ENCODE measurements at places on chromosomes 12 and 14.
A peak's percentile ranks its signal among the peaks of the same experiment; 100 is the strongest.

DNA sequence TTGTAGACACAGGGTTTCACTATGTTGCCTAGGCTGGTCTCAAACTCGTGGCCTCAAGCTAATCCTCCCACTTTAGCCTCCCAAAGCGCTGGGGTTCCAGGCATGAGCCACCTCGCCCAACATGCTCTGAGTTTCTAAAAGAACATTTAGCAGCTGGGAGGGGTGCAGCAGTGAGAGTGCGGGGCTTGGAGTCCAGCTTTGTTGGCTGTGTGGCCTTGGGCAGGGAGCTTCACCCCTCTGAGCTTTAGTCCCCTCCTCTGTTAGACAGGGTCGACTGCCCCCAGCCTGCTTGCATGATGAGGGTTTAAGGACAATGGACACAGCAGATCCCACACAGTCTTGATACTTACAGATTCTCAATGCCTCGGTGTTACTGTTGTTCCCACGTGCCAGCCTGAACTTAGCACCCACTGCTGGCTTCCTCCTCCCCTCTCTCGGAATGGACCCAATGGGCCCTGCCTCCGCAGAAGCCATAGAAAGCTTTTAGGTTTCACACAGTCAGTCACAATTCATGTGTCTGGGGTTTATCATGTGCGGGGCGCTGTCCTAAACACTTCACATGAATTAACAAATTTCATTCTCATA lies 54.6 kb downstream of the PSMA6 start:
- DNase-seq, result no peak

DNA sequence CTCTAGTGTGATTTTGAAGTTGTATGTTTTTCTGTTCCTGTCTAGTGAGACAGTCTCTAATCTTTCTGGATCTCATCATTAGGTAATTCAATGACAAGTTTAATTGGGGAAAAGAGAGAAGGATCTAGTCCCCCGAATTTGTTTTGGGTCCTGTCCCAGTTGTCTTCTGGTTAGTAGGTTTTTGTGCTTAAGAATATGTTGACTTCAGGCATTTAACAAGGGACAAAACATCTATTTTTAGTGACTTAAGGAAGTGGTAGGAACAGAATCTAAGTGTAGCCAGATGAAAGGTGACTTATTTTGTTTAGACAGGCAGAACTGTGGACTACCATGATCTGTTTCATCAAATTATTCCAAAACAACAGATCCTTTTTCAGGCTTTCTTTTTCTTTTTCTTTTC lies 2.2 kb downstream of the GPATCH2L start:
- DNase-seq, result no peak

- no peak for DNase-seq
Measured at GRCh38 chr12:78898416-78898815, 33.8 kb downstream of the SYT1 start.

GRCh38 chr14:73235531-73236155 lies 1.7 kb upstream of the PAPLN start:
- no peak for DNase-seq

DNA sequence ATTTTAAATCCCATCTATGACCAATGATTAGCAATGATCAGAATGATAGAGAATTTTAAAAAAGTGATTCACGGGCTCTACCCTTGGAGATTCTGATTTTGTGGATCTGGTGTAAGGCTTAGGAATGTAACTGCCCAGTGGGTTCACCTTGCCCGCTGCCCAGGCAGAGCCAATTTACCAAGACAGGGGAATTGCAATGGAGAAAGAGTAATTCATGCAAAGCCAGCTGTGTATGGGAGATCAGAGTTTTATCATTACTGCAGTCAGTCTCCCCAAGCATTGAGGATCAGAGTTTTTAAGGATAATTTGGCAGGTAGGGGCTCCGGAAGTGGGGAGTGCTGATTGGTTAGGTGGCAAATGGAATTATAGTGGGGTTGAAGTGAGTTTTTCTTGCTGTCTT lies 480.6 kb downstream of the ATP23 start:
- no peak for DNase-seq

DNA sequence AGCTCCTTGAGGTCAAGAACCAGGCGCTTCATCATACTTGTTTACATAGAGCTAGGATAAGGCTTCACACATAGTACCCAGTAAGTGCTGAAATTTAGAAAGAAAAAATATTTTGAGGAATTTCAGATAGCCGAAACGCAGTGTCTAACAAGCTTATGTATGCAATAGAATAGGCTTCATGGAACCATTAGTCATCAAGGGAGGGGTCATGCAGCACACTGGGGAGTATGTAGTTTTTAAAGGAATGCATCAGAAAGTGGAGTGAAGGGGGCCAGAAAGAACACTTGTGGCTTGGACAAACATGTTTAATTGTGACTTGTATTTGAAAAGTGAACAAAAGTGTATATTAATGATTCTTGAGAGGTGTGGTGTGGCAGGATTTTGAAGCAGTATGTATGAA lies 38.1 kb downstream of the DBX2 start:
- no peak for DNase-seq

DNA sequence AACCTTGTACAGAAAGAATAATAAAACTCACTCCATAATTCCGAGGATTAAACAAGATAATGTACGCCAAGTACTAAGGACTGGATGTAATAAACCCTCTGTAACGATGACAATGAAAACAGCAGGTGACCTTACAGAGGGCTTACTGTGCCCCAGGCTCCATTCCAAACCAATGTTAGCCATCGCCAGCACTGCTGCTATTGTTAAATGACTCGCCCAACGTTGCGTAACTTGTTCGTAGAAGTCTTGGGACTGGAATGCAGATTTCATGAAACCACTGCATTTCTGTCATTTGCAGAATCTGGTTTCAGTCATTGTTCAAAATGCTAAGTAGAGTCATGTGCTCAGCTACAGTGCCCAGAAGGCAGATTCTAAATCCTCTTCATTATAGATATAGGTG lies 728 bp upstream of the STON2 start:
- DNase-seq, result no peak

DNA sequence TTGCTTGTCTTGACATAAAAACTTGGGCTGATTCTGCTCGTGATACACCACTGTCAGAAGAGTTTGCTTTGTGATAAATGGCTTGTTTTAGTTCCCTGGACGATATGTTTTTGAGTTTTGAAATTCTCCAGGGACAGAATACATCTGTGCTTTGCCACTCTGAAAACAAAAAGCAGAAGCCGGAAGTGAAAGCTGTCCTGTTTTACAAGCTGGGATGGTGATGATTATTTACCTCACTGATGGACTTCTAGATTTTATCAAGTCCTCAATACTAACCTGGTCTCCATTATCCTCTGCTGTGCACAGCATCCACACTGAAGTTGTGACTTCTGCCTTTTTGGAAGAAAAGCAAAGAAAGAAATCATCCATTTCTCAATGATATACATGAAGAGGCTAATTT lies 251.6 kb downstream of the TRHDE start:
- DNase-seq, result no peak

DNA sequence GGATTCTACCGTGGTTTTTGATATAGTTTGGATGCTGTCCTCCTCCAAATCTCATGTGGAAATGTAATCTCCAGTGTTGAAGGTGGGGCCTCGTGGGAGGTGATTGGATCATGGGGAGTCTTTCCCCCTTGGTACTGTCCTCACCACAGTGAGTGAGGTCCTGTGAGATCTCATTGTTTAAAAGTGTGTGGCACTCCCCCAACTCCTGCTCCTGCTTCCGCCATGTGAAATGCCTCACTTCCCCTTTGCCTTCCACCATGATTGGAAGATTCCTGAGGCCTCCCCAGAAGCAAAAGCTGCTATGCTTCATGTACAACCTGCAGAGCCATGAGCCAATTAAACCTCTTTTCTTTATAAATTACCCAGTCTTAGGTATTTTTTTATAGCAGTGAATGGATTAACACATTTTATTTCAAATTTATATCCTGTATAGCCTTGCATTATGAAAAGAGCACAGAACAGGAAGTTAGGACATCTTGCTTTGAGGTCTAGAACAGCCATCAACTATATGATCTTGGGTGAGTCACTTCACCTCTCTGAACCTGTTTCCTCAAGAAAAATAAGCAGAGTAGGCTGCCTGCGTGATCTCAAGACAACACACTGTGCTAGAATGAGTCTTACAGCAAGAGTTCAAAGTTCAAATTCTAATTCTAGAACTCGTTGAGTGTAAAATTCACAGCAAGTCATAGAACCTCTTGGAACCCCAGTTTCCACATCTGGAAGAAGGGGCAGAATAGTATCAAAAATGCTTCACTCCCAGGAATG lies 160.9 kb upstream of the EEA1 start:
- peak; percentile 79 for DNase-seq

- no peak for DNase-seq
Measured at GRCh38 chr14:105884808-105885281, 358.5 kb downstream of the TMEM121 start.

GRCh38 chr12:104887452-104887851 lies 70.6 kb downstream of the SLC41A2 start:
- DNase-seq, result no peak

- no peak for DNase-seq
Measured at GRCh38 chr14:93977171-93977570, 801 bp upstream of the ASB2 start.

- DNase-seq, result no peak
Measured at GRCh38 chr12:118055144-118055557, 5.8 kb downstream of the WSB2 start.

DNA sequence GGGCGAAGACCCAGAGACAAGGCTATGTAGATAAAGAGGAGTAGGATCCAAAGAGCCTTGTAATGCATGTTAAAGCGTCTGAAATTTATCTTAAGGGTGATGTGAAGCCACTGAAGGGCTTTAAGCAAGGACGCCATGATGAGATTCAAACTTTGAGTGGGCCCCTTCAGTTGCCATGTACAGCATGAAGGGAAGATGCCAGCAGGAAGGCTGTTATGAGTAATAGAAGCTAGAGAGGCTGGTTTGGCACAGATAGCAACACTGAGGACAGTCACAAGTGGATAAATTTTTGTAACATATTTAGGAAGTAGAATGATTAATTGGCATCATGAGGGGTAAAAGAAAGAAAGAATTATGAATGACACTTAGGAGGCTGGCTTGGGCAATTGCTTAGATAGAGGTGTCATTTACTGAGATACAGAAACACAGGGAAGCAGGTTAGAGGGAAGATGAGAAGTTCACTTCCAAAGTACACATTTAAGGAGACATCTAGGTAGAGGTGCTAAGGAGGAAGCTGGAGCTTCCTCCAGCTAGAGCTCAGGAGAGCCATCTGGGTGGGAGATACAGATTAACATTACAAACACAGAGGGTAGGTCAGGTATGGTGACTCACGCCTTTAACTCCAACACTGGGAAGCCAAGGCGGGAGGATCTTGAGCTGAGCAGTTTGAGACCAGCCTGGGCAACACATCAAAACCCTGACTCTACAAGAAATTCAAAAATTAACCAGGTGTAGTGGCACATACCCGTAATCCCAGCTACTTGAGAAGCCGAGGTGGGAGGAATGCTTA lies 13.7 kb downstream of the ATG2B start:
- no peak for DNase-seq

DNA sequence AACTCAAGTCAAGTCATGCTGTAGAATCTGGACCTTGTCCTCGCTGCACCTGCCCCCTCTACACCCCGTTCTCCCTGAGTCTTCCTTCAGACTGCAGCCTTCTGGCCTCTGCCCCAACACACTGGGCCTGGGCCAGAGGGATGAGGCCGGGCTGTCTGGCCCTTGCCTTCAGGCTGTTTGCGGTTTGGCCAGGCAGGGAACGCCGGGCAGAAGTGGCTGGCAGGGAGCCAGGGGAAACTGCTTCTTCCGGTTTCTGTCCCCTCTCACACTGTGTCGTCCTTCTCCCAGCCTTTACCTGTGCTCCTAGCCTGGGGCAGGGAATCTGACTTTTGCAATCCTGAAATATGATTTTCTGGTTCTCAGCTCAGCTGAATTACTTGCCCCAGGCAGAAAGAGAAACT lies 13.5 kb downstream of the DGLUCY start:
- no peak for DNase-seq

DNA sequence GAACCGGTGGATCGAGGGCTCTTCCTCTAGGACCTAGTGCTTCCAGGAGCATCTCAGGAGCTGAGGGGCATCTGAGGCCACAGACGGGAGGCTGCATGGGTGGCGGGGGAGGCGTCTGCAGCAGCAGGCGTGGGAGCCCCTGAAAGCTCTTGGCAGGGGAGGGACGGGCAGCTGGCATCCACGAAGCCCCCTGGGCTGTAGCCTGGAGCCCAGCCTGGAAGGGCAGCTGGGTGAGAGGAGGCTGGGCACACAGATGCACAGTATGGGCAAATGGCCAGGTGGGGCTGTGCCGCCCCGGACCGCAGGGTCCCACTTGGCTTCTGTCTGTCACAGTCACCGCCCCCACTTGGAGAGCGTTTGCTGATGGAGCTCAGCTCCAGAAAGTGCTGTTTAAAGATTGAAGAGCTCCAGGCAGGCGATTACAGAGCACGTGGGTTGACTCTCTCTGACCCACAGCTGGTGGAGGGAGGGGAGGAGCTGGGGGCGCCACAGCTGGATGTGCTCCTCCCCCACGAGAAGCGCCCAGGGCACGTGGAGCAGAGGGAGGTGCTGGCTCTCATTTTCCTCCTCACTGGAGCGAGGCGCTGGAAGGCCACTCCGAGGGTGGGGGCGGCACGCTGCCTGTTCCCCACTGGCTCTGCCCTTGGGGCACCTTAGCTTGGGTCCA lies 155.0 kb upstream of the C14orf180 start:
- DNase-seq, result no peak

- DNase-seq, result no peak
Measured at GRCh38 chr14:100313464-100314230, 7.4 kb upstream of the SLC25A29 start.

DNA sequence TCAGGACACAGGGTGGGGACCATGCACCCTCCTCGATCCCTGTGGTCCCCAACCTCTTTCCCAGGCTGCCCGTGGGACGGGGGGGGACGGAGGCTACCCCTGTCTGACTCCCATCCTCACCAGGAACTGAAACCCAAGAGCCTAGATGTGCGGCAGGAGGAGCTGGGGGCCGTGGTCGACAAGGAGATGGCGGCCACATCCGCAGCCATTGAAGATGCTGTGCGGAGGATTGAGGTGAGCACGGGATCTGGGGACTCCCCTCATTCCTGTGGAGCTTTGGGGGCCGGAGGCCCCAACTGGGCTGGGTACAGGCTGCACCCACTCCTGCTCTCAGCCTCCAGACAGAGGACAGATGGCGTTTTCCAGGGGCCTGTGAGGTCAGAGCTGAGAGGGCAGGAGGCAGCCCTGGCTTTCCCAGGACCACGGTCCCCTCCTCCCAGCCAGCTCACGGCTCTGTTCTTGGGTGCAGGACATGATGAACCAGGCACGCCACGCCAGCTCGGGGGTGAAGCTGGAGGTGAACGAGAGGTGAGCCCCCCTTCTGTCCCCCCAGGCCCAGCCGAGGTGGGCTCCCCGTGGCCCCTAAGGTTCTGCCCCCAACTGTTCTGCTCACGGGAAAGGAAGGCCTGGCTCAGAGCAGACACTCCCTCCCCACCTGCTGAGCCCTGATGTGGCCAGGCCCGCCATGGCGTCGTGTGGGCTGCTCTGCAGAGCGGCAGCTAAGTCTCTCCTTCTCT lies 24.2 kb downstream of the HIP1R start:
- DNase-seq, result no peak

DNA sequence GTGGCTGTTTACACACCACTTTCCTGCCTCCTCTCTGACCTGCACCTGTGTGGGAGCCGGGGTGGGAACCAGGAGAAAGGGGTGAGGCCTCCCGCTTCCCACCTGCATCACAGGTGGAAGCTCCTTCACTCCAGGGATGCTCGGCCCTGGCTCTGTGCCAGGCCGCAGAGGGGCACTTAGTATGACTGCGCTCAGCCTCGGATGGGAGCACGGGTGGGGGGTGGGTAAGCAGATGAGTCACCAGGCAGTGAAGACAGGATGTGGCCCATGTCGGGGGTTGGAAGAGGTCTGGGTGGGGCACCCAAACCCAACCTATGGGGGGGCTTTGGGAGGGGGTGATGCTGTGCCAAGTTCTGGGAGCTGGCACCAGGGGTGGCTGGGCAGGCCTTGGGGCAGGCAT lies 7.4 kb upstream of the CYP46A1 start:
- DNase-seq, result no peak

GRCh38 chr14:92988786-92989755 lies 66.1 kb downstream of the CHGA start:
- DNase-seq, result no peak
